ENCODE measurements at places on chromosomes 2 and 18.

- DNase-seq, result no peak
These were observed 143.7 kb downstream of the ATL2 start for GRCh38 chr2:38233231-38233983.

- DNase-seq, result no peak
These were observed 44.8 kb downstream of the CDH2 start for GRCh38 chr18:28132084-28132483.

- DNase-seq, result no peak
These were observed 88.9 kb downstream of the ADCYAP1 start for GRCh38 chr18:993560-993959.

DNA sequence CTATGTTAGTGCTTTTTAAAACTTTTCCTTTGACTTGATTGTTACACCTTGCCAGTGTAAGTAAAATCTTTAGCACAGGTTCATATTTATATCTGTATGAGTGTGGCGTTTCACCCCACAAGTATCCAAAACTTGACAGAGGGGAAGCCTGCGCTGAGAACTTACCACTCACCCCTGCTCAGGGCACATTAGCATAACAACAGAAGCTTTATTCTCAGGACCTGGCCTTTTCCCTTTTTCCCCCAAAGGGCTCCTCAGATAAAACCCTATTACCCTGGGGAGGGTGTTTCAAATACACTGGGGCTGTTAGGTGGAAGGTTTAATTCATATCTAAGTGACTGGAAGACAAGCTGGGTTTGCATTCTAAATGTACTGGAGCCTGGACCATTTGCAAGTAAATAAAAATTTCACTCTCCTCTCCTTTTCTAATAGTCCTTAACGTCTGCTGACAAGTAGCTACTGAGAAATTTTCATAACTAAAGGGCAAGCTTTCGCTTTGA lies 276.6 kb downstream of the RNF152 start:
- DNase-seq, result no peak

GRCh38 chr2:20665243-20666004 lies 1.5 kb upstream of the GDF7 start:
- no peak for DNase-seq

- no peak for DNase-seq
These were observed 147.6 kb downstream of the CYP26B1 start for GRCh38 chr2:72000110-72000509.

DNA sequence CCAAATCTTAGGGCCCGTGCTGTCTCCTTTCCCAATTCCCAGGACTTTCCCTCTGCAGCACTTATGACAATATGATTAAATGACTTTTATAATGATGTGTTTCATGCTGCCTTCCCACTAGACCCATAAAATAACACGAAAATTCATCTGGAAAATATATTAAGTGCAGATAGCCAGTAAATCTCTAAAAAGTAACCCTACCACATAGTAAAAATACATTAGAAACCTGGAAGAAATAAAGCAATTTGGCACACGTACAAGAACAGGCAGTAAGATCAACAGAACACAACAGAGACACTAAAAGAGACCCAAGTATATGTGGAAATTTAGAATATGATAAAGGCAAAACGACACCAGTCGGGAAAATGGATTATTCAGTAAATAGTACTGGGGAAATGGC lies 30.2 kb upstream of the POMC start:
- no peak for DNase-seq

DNA sequence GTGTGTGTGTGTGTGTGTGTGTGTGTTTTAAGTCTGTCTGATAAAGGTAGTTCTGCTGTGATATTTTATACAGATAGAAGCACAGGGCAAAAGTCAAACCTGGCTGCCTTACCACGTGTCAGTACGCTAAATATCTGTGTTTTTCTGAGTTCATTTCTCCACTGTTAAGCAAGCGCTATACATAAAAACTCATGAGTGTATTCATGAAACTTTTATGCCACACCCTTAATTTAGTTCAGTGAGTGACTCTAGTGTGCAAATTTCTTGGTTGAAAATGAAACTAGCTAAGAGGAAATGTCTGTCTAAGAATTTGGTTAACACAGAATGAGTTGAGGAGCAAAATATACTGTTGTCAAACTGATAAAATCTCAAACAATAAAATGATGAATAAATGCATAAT lies 11.2 kb downstream of the CASP10 start:
- no peak for DNase-seq

DNA sequence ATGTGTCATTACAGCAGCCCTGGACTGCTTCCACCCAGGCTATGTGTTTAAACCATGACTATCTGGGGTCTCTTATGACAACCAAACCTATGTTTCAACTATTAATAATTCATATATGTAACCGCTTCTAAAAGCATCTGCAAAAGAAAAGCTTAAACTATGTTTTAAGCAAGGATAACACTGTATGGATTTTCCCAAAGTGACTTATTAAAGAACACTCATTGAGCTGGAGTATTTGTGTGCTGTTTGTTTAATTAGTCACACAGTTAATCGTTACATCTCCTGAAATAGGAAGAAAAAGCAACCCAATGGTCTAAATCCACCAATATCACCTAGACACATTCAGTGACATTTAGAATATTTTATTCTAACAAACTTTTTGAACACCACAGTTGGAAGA lies 51.3 kb downstream of the TMEM163 start:
- DNase-seq, result no peak

DNA sequence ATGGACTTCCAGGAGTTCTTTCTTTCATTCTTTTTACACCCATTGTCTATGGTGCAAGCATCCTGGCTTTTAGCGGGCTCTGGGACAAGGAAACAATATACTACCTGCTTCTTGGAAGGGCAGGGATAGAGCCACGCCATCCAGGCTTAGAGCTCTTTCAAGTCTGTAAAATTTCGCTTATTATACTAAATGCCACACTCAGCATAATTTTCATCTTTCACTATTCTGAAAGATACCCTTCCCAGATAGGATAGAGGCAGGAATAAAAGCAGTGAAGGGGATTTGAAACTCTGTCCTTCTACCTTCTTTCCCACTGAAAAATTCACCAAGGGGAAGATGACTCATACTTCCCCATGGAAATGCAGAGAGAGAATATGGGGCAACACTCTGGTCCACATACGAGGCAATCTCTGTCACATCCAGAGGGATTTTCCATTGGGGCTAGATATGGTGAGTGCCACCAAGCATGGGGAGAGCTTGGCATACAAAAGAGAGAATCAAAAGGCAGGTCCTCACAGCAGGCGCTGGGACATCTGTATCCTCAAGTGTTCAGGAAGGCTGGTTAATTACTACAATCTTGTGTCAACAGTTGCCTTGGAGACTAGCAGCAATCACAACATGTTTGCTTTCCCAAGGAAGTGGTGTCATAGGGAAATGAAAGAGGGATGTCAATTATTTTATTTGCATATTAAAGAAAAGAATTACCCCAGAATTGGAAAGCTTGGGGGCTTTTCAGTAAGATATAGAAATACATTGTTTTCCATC lies 127.6 kb downstream of the TDRD15 start:
- no peak for DNase-seq

DNA sequence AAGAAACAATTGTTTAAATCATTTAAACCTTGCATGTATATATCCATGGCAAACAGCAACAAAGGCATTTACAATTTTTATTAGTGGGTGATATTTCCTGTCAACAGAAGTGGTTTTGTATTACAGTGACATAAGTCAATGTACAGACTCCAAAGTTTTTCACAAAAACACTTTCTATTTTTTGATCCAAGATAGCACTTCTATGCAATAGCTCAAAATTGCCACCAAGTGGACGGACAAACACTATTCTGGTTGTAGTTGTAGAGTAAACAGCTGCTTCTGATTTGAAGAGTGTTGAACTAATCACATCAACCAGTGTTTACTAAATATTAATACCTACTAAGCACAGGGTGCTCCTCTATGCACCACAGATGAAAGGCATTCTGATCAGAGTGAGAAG lies 421.4 kb downstream of the NCKAP5 start:
- no peak for DNase-seq

DNA sequence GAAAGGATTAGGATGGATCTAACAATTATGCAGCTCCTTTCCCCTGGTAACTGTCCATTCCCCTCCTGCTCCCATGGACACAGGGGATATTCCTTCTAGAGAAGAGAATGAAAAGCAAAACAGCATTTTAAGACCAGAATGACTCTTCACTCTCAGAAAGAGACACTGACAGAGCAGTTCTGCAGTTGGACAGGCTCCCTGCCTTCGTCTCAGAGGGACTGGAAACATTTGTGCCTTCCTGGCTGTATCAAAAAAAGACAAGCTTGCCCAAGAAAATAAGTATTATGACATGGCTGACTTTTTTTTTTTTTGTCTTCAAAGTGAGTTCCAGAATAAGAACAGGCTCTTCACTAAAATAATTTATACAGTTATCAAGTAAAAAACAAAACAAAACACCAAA lies 9.5 kb downstream of the PID1 start:
- DNase-seq, result no peak

DNA sequence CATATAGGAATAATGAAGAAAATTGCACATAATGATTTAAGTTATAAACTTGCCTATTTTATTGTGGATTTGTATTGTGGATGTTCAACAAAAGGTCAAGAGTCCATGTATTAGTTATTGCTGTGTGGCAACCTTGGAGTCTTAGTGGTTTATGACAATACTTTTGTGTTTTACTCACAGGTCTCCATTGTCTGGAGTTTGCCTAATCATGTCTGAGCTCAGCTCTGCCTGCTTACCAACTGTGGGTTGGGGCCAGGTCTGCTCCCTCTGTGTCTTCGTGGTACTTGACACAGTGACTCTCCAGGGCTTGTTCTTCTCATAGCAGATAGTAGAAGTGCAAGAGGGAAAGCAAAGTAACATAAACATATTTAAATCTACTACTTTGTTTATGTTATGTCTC lies 382.5 kb downstream of the CBLN2 start:
- DNase-seq, result no peak

DNA sequence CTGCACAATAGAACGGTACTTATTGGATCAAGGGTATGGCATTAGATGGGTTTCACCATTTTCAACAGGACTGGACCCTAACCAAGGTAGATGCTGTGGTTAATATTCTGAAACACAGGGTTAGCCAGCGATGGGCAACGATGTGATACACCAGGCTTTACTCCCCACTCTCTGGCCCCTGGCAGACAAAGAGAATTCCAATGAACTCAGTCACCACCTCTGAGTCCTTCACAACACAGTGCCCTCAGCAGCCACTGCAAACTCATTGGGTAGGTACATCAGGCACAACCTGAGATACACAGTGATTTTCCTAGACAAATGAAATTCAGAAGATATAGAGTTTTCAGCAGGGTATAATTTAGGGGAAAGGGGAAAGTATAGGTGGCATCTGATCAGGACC lies 634.5 kb downstream of the ZEB2 start:
- no peak for DNase-seq

- no peak for DNase-seq
These were observed 2.4 kb upstream of the CHRNG start for GRCh38 chr2:232537079-232537478.

DNA sequence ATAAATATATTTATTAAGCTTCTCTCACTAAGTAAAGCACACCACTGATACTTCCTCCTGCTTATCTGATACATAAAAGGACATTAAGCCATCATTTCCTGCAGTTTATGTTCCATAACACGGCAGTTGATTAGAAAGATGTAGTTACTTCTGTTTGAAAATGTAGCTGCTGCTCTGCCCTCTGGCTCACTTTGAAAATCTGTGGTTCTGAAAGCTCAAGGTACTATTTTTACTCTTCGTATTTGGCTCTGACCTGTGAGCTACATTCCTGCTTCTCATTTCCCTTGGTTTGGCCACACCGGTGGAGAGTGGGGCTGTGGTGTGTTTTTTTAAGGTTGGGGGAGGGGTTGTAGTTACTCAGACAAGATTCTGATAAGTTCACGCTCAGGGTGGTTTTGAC lies 12.8 kb upstream of the TTN start:
- DNase-seq, result no peak

GRCh38 chr2:46431481-46432235 lies 47.7 kb upstream of the TMEM247 start:
- DNase-seq, result no peak

DNA sequence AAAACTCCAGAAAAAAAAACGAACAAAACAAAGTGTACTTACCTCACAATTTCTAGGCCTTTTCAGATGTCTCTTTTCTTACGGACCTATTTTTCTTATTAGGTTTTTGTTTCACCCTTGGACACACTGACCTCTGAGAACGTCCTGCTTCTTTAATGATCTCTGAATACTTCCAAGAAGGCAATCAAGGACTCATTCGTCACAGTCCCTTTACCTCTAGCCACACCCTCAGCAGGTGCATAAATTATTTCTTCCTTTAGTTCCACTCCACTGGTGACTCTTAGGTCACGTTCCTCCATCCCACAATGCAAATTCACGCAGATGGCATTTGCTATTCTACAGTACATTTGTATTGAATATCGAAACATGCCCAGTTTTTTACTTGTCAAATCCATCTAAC lies 21.9 kb downstream of the PELI1 start:
- no peak for DNase-seq

DNA sequence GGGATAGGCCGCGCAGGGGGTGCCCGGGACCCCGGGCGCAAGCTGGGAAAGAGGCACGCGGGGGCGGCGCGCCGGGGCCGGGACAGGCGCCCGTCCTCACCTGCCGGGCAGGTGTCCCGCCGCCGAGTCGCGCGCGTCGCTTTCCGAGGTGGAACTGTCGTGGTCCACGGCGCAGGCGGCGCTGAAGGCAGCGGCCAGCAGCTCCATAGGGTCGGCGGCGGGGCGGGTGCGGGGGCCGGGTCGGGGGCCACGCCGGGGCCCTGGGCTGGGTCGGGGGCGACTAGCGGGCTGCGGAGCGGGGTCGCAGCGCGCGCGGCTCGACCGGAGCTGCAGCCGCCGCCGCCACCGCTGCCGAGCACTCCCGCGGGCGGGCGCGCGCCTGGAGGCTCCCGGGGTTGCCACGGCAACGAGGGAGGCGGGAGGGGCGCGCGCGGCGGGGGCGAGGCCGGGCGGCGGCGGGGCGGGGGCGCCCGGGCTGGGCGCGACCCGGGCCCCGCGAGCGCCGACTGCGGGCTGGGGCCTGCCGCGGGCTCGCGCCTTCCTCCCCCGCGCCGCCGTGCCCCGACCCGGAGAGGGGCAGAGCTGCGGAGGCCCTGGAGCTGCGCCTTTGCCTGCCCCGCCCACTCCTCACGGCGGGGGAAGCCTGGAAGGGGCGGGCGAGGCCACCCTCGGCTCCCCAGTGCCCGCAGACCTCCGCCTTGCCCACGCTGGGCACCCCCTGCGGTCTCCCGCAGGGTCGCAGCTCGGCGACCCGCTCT lies 57.9 kb downstream of the SNORC start:
- no peak for DNase-seq

DNA sequence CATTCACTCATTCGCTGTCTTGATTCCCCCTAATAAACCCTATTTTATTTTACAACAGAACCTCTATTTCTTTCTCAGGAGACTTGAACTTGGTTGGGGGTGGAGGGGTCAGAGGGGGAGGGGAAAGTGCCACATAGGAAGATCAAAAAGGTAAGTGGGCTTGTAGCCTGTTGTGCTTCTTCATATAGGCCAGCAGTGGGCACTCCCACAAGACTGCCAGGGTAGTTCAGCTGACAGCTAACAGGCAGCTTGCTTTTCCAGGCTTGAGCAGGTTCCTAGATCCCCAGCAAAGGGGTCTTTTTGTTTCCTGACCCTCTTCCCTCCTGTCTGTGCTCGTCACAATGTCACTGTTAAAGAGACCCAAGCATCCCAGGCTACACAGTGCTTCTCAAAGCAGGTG lies 829 bp upstream of the KIAA2012 start:
- DNase-seq, result no peak

Data from right forelimb (tissue), 1 donor.